ENCODE measurements at places on chromosomes 2 and 18. TPM values are rescaled to one million over a fixed set of nuclear protein-coding genes. Genes with fewer than 3 reads are reported as not detected.
A peak's percentile ranks its signal among the peaks of the same experiment; 100 is the strongest.

The RTP5 gene
- not detected for total RNA-seq

DNA sequence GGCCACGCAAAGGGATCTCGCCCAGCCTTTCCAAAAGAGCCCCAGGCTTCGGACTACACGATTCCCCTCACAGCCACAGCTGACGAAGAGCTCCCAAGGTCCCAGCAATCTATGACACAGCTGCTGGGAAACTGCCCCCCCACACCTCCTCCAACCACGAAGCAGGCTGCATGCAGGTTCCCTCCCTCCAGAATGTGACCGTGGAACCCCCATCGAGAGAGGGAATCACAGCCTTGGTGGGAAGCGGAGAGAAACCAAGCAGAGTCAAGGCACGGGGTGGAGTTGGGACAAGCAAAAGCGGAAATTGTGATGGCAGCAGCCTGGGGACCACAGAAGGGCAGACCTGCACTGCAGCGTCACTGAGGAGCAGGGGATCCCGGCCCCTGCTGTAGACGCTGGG is 50.3 kb downstream of the KCNF1 start:
- DNase-seq: no peak

- DNase-seq: peak; percentile 62
Measured at GRCh38 chr2:46298522-46299353, 1.5 kb downstream of the EPAS1 start.

DNA sequence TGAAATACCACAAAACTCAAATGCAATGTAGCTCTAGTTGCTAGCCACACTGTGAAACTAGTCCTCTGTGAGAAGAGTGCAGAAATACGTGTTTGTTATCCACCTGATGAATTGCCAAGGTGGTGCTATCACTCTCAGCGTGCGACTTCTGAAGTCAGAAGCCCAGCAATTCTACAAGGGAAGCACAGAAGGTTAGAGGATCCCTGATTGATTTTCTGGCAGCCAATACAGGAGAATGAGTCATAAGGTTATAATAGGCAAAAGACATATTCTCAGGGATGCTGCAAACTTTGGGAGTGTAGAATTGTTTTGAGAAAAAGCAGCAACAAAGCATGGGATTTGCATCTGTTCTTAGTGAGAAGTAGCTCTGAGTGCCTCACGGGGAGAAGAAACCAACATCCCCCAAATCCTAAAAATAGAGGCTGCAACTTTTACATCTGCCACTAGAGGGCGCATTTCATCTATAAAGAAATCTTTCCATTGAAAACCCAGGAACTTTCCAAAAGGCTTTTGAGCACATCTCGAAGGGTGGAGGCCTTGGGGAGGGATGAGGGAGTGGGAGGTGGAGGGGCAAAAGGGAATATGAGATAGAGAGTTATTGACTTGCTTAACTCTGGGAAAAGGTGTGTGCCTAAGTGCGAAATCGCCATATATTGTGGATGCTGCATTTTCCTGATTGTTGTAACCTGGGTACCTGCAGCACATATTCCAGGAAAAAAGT is 78.0 kb downstream of the TMEM182 start:
- DNase-seq: peak; percentile 40

- no peak for DNase-seq
Measured at GRCh38 chr18:13246121-13246520, 27.6 kb downstream of the LDLRAD4 start.

All from fibroblast of villous mesenchyme (primary cell).